ENCODE measurements at places on chromosomes 5 and 9. TPM values are rescaled to one million over a fixed set of nuclear protein-coding genes. Genes with fewer than 3 reads are reported as not detected.
A peak's percentile ranks its signal among the peaks of the same experiment; 100 is the strongest.

DNA sequence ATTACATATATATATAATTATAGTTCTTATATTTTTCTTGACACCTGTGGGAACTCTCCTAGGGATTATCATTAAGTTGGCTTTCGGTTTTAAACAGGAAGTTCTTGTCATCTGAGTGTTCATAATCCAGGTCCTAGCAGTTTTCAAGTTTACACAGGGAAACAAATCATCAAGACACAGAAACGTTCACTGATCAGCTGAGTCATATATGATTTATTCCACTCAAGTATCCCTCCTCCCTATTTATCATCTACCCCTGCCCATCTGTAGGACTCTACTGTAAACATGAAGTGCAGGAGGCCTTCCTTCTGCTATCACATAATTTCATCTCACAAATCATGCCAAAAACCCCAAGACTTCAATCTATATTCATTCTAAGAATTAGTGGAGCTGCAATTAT is 6.3 kb downstream of the SLC25A51 start:
- DNase-seq, result no peak

DNA sequence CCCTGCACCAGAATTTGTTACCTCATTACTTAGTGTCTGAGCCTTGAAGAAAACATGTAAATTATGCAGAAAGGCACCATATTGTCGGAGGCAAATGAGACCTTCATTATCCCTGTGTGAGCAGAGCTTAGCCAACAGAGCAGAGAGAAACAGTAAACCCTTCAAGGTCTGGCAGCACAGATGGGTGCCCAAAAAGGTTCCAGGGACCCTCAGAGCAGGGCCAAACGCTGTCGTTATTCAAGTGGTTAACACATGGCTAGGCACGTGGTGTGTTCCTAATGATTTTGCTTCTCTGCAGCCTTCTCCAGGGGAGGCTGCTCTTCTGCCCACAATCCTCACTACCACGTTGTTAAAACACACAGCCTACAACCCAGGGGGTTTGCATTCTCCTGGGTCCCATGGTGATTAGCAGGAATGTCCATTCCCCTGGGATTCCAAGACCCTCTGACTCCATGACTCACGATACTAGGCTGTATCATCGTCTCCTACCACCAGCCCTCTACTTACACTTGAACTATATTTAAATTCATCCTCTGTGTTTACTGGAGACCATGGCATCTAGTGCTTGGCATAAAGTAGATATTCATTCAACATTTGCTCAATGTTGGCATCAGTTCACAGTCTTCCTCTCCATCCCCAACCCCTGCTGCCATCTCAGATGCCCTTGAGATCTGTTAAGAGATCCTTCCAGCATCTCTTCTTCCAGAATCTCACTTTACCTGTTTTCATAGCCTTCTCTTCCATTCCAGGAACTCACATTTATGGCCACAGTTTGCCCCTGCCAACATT is 174.5 kb upstream of the RAD23B start:
- peak; percentile 75 for DNase-seq

- no peak for DNase-seq
Measured at GRCh38 chr9:37971108-37971459, 67.2 kb upstream of the SLC25A51 start.

- DNase-seq, result peak; percentile 90
Measured at GRCh38 chr5:149125386-149125891, 15.9 kb upstream of the ABLIM3 start.

The KCNV2 gene
- total RNA-seq, result not detected

DNA sequence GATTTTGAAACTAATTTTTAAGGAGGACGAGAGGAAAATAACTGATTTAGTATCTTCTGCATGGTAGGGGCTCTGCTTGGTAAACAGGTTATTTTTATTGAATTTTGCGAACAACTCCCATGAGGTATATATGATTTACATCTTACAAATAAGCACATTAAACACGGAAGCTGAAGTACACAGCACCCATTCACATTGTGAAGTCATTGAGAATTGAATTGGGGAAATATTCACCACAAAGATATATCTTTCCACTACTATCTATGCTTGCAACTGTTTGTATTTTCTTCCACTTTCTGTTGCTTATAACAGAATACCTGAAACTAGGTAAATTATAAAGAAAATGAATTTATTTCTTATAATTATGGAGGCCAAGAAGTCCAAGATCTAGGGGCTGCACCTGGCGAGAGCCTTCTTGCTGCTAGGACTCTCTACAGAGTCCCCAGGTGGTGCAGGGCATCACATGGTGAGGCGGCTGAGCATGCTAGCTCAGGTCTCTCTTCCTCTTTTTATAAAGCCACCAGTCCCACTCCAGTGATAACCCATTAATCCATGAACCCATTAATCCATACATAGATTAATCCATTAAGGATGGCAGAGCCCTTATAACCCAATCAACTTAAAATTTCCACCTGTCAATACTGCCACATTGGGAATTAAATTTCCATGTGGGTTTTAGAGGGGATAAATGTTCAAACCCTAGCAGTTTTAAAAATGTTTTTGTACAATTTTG is 79.0 kb upstream of the ZNF608 start:
- no peak for DNase-seq

GRCh38 chr5:127695346-127695745 is 7.8 kb upstream of the CCDC192 start:
- DNase-seq, result no peak

- DNase-seq, result peak; percentile 83
Measured at GRCh38 chr9:105890046-105890822, 195.9 kb downstream of the TMEM38B start.

DNA sequence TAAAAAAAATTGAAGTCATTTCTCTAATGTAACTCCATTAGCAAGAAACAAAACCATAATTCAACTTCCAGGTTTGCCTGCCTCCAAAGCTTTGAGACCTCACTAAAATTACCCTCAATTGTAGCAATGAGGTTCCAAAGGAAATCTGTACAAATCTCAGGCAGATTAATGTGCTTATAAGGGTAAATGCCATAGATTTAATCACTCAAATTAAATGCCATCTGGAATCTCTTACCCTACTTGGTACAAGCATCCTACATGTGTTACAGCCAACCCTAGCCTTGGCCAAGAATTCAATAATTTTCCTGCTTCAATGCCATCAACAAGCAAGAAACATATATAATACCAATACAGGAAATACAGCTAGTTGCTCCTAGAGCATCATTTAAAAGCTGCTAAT is 452.8 kb downstream of the RAB3C start:
- no peak for DNase-seq

- no peak for DNase-seq
Measured at GRCh38 chr9:36823466-36823865, 210.6 kb downstream of the PAX5 start.

DNA sequence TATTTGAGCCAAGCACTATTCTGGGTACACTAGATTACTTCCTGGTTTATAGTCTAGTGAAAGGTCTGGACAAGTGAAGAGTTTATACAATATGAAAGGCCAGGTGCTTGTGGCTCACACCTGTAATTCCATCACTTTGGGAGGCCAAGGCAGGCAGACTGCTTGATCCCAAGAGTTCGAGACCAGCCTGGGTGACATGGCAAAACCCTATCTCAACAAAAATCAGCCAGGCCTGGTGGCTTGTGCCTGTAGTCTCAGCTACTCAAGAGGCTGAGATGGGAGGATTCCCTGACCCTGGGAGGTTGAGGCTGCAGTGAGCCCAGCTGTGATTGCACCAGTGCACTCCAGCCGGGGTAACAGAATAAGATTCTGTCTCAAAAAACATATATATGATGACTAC is 9.5 kb upstream of the TXNDC15 start:
- no peak for DNase-seq

The RASEF gene
- total RNA-seq, result 0.42 TPM

GRCh38 chr5:59715228-59715627 is 178.3 kb downstream of the PDE4D start:
- DNase-seq, result no peak

GRCh38 chr5:132204371-132205135 is 23.1 kb downstream of the P4HA2 start:
- no peak for DNase-seq

- no peak for DNase-seq
Measured at GRCh38 chr5:169856571-169856970, 123.7 kb downstream of the INSYN2B start.

- DNase-seq, result no peak
Measured at GRCh38 chr9:6910032-6910431, 152.3 kb downstream of the KDM4C start.

The INSYN2B gene
- total RNA-seq, result not detected

DNA sequence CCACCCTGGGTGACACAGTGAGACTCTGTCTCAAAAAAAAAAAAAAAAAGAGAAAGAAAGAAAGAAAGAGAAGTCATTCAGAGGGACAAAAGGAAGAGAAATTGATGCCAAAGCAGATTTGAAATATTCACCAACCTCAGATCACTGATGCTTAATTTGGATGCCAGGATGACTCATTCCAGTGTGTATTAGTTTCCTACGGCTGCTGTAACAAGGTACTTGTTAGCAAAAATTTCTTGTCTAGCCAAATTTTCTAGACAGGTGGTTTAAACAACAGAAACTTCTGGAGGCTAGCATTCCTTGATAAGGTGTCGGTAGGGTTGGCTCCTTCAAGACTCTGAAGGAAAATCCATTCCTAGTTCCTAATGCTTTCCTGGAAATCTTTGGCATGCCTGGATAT is 42.1 kb downstream of the POU4F3 start:
- no peak for DNase-seq

The SYK gene
- 7.0 TPM for total RNA-seq

GRCh38 chr5:8813180-8813579 is 732.7 kb downstream of the SEMA5A start:
- DNase-seq, result no peak

DNA sequence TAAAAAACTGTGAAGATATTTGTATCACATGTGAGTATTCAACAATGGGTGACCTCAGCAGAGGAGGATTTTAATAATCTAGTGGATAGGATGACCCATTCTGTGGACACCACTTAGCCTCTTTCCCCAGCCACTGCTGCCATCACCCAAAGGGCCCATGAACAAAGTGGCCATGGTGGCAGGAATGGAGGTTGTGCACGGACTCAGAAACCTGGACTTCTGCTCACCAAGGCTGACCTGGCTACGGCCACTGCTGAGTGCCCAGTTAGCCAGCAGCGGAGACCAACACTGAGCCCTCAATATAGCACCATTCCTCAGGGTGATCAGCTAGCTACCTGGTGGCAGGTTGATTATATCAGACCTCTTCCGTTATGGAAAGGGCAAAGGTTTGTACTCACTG is 1410.4 kb upstream of the CDH9 start:
- no peak for DNase-seq

The LCN9 gene
- total RNA-seq, result not detected

GRCh38 chr5:96254980-96255691 is 177.9 kb downstream of the PCSK1 start:
- no peak for DNase-seq

GRCh38 chr5:14851597-14851996 is 20.0 kb downstream of the ANKH start:
- no peak for DNase-seq
